ENCODE measurements at places on chromosomes 3 and 15. TPM values are rescaled to one million over a fixed set of nuclear protein-coding genes. Genes with fewer than 3 reads are reported as not detected.

Gene PLSCR5
- total RNA-seq, result not detected

Gene LMAN1L
- total RNA-seq, result not detected

Gene BNIP2
- 80.3 TPM for total RNA-seq

Gene GP9
- total RNA-seq, result not detected

Gene CMTM8
- 0.78 TPM for total RNA-seq

Gene PTH1R
- total RNA-seq, result 0.20 TPM

Gene CCR9
- total RNA-seq, result not detected

Gene IL5RA
- total RNA-seq, result not detected
